Tibial nerve (tissue), 4 donors: ENCODE measurements at places on chromosomes 4 and X.

GRCh38 chr4:168815379-168816345 is 194.4 kb downstream of the CBR4 start:
- no peaks in the 10 kb centered on the region for H3K27me3 ChIP-seq
- DNase-seq = no peak
- H3K4me1 ChIP-seq = peaks cover 6% of the 10 kb centered on the region
- no peak overlapping the region for H3K4me3 ChIP-seq
- H3K27ac ChIP-seq = peak overlapping the region; percentile 78

DNA sequence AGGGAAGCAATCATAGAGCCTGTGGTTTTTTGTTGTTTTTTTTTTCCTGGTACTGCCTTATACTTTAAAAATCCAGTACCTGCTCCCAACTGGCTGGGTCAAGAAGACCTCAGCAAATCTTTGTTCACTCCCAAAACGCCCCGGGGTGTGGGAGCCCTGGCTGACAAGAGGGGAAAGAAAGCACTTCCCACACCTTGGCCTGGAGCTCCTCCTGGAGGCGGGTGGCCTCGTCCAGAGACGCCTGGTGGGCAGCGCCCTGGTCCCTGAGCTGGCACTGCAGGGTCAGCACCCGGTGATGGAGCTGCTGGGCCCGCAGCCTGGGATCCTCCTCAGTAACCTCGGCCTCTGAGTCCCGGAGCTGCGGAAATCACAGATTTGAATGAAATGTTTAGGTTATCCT is 38.2 kb downstream of the C4orf50 start:
- H3K27me3 ChIP-seq = no peaks in the 10 kb centered on the region
- H3K4me1 ChIP-seq = peaks cover 11% of the 10 kb centered on the region
- no peak overlapping the region for H3K27ac ChIP-seq

DNA sequence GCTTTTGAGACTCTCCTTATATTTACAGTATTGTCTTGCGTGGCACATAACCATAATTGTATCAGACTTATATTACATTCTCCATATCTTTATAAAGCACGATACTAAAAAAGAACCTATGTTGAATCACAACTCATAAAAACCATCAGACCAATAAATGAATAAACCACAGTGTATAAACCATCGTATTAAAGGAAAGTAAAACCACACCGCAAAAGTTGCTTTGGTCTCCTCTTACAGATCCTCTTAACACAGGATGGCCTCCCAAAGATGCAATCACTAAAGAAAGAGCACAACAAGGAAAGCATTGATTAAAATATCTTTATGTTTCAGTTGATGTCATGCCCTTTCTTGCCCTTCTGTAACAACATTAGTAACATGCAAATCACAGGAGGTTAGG is 437.9 kb downstream of the AFF2 start:
- H3K27me3 ChIP-seq = no peaks in the 10 kb centered on the region
- H3K36me3 ChIP-seq = no peaks in the 10 kb centered on the region
- no peak for DNase-seq

DNA sequence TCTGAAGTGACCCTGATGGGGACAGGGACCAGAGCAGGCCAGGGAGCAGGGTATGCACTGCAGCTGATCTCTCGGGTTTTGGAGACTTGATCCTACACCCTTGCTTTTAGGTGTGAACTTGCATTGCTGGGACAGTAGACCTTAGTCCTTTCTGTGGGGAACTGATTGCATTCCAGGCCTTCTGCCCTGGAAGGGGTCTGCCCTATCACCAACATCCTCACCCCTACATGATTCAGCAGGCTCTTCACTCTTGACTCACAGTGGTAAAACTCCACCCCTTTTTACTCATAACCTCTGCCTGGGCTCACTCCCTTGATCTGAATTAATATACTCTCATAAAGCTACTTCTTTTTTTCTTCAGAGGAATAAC is 6.6 kb upstream of the DDX60L start:
- no peaks in the 10 kb centered on the region for H3K27me3 ChIP-seq
- no peaks in the 10 kb centered on the region for H3K4me1 ChIP-seq
- no peak overlapping the region for H3K4me3 ChIP-seq
- no peaks in the 10 kb centered on the region for H3K36me3 ChIP-seq

DNA sequence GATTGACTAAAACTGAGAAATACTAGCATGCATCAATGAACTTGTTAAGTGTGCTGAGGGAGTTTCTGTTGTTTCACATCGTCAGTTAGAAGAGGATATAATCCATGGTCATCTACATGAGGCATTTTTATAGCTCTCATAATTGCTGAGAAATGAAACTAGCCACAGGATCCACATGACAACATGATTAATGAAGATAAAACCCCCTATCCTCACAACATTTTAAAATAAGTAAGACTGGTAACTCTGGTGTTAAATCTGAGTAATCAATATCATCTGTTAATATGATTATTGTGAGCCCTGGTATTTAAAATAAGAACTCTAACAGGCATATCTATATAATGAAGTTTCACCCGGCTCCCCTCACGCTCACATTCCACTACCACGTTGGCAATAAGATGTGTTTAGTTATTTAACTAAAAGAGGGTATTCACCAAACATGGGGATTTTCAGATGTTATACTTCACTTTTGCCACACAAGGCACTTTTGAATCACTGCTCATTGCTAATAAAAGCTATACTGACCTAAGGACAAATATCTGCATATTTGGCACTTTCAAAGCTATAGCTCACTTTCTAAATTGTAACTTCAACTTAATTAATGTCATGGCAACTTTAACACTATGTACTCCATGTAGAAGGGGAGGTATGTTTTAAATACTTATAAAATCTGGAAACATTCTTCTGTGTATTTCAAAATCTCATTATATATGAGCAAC is 6.7 kb downstream of the UNC5C start:
- no peak overlapping the region for H3K4me3 ChIP-seq
- no peak for DNase-seq
- no peaks in the 10 kb centered on the region for H3K27me3 ChIP-seq
- H3K4me1 ChIP-seq = no peaks in the 10 kb centered on the region

DNA sequence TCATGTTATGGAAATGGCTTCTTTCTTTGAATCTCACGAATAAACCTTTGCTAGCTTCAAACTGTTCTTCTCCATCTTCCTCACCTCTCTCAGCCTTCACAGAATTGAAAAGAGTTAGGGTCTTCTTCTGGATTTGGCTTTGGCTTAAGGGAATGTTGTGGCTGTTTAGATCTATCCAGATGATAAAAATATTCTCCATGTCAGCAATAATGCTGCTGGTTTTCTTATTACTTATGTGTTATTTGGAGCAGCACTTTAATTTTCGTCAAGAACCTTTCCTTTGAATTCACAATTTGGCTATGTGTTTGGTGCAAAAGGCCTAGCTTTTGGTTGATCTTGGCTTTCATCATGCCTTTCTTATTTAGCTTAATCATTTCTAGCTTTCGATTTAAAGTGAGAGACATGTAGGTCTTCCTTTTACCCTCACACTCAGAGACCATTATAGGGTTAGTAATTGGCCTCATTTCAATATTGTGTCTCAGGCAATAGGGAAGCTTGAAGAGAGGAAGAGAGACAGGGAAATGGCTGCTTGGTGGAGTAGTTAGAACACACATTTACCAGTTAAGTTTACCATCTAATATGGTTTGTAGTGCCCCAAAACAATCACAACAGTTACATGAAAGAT is 5.1 kb upstream of the ADAM29 start:
- H3K4me3 ChIP-seq = no peak overlapping the region
- DNase-seq = no peak
- no peaks in the 10 kb centered on the region for H3K27me3 ChIP-seq

GRCh38 chrX:130100180-130100579 is 10.1 kb downstream of the ELF4 start:
- no peaks in the 10 kb centered on the region for H3K27me3 ChIP-seq
- no peak overlapping the region for H3K4me3 ChIP-seq
- no peaks in the 10 kb centered on the region for H3K36me3 ChIP-seq
- peak overlapping the region; percentile 24 for H3K27ac ChIP-seq
- H3K4me1 ChIP-seq = no peaks in the 10 kb centered on the region

DNA sequence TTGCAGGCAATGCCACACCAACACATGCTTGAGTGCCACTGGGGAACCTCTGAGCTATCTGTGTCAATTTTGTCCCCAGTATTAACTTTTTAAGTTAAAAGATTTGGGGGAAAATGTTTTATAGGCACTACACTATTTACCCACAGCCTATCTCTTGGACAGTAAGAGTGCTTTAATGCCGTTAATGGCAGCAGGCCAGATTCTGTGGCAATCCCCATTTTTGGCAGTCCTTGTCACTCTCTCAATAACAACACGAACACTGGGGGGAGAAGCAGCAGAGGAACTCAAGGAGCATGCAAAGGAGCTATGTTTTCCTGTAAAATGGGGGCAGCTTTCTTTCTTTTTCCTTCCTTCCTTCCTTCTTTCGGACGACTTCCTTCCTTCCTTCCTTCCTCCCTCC is 168.6 kb downstream of the NSUN7 start:
- no peak overlapping the region for H3K27ac ChIP-seq
- DNase-seq = peak; percentile 76
- H3K4me1 ChIP-seq = peaks cover 5% of the 10 kb centered on the region
- H3K27me3 ChIP-seq = no peaks in the 10 kb centered on the region
- H3K4me3 ChIP-seq = no peak overlapping the region

DNA sequence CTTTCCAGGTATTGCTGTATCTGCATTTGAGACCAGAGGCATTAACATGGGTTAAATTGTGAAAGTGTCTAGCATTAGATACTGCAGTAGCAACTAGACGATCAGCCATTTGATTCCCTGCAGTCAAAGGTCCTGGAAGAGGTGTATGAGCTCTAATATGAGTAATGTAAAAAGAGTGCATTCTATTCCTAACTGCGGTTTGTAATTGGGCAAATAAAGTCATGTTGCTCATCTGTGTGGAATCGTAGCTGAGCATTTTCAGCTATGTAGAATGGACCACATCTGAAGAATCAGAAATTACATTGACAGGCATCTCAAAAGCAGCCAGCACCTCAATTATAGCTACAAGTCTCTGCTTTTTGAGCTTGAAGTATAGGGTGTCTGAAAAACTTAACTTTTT is 157.6 kb downstream of the ZNF518B start:
- no peaks in the 10 kb centered on the region for H3K36me3 ChIP-seq
- H3K27ac ChIP-seq = no peak overlapping the region
- DNase-seq = no peak
- no peak overlapping the region for H3K4me3 ChIP-seq
- no peaks in the 10 kb centered on the region for H3K27me3 ChIP-seq
- H3K4me1 ChIP-seq = no peaks in the 10 kb centered on the region

DNA sequence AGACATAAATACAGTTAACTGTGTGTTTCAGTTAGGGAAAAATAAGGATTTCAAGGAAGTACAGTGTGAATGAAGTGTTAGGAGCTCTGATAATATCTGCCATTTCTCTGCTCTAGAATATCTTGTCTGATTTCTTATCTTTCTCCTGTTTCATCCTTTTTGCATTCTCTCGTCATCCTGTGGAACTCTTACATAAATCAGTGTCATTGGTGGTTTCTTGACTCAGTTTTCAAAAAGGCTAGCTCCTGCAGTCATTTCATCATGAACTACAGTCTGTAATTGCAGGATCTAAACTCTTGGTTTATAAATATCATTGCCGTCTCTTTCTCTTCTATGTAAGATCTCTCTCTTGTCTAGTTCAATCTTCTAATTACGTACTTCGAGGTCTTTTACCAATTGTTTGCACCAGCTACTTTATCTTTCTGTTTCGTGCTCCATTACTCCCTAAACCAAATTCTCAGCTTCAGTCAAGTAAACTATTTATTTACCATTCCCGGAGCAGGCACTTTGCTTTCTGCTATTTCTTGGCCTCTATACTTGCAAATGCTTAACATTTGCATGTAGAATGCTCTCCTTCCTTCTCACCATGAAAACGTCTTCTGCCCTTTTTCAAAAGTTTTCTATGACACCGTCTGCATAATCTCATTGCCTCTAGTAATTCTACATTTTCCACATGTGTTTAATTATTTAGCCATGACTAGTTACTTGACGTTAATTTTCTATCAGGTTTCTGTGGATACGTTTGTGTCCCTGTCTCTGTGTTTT is 294.0 kb downstream of the TENM3 start:
- peaks cover 41% of the 10 kb centered on the region for H3K4me1 ChIP-seq
- H3K27ac ChIP-seq = no peak overlapping the region
- no peak for DNase-seq
- H3K27me3 ChIP-seq = no peaks in the 10 kb centered on the region

DNA sequence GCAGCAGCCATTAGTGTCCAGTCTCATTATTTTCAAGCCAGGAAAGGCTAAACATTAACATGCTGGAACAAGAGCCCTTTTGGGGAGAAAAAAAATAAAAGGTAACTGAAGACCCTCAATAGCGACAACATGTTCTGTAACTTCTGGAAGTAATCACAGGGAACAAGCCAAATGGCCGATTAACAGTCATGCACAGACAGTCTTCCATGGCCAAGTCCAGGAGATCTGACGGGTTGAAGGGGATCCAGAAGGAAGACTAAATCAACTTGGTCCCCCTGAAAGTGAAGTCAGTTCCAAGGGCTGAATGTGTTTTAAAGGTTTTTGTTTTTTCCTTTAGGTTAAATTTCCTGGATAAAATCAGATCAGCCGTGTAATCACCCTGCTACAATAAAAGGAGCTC is 52.5 kb downstream of the LNX1 start:
- H3K27ac ChIP-seq = no peak overlapping the region
- H3K4me3 ChIP-seq = no peak overlapping the region
- H3K27me3 ChIP-seq = no peaks in the 10 kb centered on the region
- peaks cover 18% of the 10 kb centered on the region for H3K4me1 ChIP-seq
